HCT116 (cell line): ENCODE measurements at places on chromosomes 3 and 15.

DNA sequence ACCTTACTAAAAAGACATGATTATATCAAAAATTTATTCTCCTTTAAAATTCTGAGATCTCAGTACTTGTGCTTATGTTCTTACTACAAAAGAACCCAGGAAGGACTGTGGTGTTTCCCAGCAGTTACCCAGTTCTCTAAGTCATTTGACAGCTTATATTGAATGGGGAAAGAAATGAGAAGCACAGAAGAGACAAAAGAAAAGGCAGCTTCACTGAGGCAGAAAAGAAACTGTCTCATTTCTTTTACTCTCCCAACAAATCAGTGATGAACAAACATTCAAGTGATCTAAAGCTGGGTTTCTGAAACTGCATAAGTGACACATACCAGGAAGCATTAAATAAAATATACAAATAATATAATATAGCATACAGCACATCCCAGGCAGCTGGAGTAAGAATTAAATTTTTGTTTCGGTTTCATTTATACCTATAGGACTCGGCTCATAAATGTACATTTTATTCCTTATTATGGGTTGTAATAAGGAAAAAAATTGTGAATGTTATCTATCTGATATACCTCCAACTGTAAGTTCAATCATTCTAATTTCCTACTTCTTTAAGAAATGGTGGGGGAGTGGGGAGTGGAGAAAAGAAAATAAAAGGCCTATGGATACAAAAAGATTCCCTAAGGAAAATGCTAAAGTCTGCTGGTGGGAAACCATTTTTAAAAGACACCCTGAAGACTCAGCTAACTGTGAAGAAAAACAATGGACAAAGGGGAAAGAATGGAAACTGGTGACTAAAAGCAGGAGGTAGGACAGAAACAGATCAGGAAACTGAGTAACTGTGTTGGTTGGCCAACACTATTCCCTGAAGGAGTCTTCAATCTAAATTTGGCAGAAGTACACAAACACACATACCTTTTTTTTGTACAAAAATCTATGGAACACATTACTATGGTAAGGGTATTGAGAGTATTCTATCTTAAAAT lies 156.8 kb downstream of the TBC1D5 start:
- H3K4me1 ChIP-seq = no peaks in the 10 kb centered on the region
- H3K27ac ChIP-seq = no peak overlapping the region
- H3K4me3 ChIP-seq = no peak overlapping the region
- no peaks in the 10 kb centered on the region for H3K36me3 ChIP-seq
- no peaks in the 10 kb centered on the region for H3K27me3 ChIP-seq

DNA sequence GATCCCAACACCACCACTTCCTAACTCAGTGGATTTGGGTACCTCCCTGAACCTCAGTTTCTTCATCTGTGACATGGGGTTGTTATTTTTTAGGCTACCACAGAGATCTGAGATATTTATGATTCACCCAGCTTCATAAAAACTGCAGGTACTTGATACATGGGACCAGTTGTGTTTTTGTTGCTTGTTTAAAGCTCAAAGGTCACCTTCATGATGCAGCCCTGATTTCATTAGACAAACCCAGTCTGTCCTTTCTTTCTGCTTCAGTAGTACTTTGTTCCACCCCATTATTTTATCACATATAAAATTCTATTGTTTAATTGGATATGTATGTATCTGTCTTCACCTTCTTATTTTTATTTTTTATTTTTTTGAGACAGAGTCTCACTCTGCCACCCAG lies 57.4 kb upstream of the C15orf61 start:
- H3K27ac ChIP-seq = no peak overlapping the region
- H3K27me3 ChIP-seq = no peaks in the 10 kb centered on the region
- H3K4me1 ChIP-seq = no peaks in the 10 kb centered on the region
- H3K36me3 ChIP-seq = no peaks in the 10 kb centered on the region
- DNase-seq = no peak

GRCh38 chr3:5021116-5022092 lies 42.2 kb downstream of the BHLHE40 start:
- H3K4me1 ChIP-seq = peaks cover 77% of the 10 kb centered on the region
- DNase-seq = peak; percentile 80
- no peaks in the 10 kb centered on the region for H3K36me3 ChIP-seq
- peak overlapping the region; percentile 2; the same call in 1 of the 2 replicates for H3K4me3 ChIP-seq

DNA sequence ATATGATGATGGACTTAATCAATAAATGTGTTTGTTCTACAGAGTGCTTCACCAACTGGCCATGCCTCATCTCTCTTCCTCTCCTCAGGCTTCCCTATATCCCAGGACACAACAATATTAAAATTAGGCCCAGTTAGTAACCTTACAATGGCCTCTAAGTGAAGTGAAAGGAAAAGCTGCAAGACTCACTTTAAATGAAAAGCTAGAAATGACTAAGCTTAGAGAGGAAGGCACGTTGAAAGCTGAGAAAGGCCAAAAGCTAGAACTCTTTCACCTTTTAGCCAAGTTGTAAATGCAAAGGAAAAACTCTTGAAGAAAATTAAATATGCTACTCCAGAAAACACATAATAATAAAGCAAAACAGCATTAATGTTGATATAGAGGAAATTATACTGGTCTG lies 1010.3 kb downstream of the NAALADL2 start:
- H3K36me3 ChIP-seq = no peaks in the 10 kb centered on the region
- no peak for DNase-seq
- H3K27me3 ChIP-seq = no peaks in the 10 kb centered on the region
- no peaks in the 10 kb centered on the region for H3K4me1 ChIP-seq
- no peak overlapping the region for H3K4me3 ChIP-seq

DNA sequence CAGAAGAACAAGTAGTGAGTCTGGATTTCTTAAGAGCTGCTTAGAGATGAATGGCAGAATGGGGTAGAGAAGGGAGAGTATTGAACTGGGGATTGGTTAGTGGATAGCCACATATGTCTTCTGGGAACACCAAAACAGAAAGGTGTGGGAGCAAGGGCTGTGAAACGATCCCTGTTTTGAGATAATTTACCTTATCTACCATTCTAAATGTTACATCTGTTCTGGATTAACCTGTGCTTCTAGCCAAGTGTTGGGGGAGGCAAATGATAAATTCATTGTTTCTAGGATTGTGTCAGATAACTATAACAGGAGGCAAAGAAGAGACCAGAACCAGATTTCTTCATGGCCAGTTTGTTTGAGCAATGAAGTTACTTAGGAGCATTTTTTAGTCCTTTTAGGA lies 8.4 kb downstream of the NR1D2 start:
- H3K4me1 ChIP-seq = peaks cover 48% of the 10 kb centered on the region
- H3K27ac ChIP-seq = no peak overlapping the region
- H3K27me3 ChIP-seq = no peaks in the 10 kb centered on the region
- peaks cover 5% of the 10 kb centered on the region; the same call in 1 of the 2 replicates for H3K36me3 ChIP-seq
- DNase-seq = no peak

DNA sequence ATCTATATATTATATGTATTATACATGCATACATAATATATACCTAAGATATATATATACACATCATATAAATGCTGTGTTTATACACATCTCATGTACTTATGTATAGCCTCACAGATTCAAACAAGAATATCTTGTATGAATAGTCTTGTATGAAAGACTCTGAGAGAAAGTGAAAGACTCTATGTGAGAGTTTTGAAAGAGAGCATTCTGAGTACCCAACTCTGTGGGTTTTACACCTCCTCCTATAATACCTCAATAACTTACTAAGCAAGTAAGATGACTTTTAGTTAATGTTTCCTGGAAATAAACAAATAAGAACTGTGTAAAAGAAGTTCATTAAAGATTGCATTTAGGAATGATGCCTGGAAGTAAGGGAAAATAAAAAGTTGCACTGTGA lies 108.1 kb upstream of the GMNC start:
- H3K4me1 ChIP-seq = no peaks in the 10 kb centered on the region
- H3K36me3 ChIP-seq = no peaks in the 10 kb centered on the region
- H3K27me3 ChIP-seq = no peaks in the 10 kb centered on the region
- DNase-seq = no peak
- H3K27ac ChIP-seq = no peak overlapping the region

DNA sequence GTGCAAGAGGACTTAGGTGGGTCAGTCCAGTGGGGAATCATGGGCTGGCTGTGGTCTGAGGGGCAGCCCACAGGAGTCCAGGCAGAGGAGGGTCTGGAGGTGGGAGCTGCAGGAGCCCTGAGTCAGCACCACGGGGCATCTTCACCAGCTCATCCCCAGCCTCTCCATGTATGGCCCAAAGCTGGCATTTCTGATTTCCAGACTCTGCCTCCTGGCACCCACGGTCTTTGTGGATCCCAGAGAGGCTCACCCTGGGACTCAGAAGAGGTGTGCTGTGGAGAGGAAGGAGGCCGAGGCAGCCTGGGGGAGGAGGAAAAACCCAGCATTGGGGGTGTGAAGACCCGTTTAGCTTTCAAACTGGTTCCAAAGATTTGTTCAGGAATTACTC lies 64.5 kb upstream of the KLF13 start:
- H3K27ac ChIP-seq = no peak overlapping the region
- DNase-seq = no peak
- no peak overlapping the region for H3K4me3 ChIP-seq

DNA sequence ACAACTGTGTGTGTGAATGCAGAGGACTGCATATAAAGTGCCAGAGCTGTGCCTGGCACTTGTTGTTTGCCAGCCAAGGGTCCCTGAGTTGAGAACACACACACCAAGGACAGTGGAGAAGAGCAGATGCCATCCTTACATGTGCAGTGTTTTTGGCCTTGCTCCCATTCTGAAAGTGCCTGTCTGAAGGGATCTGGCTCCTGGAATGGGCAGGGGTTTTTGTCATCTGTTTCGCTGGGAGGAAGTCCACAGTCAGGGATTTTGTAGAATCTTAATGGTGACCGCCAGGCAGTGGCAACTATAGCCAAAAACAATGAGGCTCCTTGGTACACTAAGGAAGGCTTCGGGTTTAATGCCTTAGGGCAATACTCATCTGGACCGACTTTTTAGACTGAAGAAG lies 63.7 kb downstream of the DUT start:
- no peak for DNase-seq
- H3K27me3 ChIP-seq = no peaks in the 10 kb centered on the region
- no peak overlapping the region for H3K4me3 ChIP-seq
- no peak overlapping the region for H3K27ac ChIP-seq
- no peaks in the 10 kb centered on the region for H3K36me3 ChIP-seq
- H3K4me1 ChIP-seq = no peaks in the 10 kb centered on the region

DNA sequence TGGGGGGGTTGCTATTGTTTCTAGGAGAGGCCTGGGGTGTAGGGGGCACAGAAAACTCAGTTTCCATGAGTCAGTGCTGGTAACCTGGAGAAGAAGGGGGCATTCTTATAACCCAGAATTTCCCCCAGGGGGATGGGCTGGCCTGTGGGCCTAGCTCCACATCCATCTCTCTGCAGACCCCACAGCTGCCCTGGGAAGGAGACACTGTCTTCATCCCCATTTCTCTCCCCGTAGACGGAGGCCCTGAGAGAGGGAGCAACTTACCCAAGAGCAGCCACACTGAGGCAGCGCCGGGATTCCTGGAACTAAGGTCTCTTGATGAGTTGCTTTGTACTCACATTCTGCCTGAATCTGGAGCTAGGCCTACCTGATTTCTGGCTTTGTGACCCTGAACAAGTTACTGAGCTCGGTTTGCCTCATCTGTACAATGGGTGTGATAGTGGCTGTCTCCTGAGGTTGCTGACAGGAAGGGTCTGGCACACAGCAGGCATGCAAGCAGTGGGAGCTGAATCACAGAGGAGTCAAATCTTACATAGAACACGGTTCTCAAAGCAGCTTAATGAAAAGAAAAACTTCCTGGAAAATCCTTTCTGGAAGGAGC lies 55.0 kb upstream of the LCTL start:
- no peak overlapping the region for H3K4me3 ChIP-seq
- peaks cover 25% of the 10 kb centered on the region for H3K4me1 ChIP-seq
- H3K27ac ChIP-seq = no peak overlapping the region
- no peak for DNase-seq

DNA sequence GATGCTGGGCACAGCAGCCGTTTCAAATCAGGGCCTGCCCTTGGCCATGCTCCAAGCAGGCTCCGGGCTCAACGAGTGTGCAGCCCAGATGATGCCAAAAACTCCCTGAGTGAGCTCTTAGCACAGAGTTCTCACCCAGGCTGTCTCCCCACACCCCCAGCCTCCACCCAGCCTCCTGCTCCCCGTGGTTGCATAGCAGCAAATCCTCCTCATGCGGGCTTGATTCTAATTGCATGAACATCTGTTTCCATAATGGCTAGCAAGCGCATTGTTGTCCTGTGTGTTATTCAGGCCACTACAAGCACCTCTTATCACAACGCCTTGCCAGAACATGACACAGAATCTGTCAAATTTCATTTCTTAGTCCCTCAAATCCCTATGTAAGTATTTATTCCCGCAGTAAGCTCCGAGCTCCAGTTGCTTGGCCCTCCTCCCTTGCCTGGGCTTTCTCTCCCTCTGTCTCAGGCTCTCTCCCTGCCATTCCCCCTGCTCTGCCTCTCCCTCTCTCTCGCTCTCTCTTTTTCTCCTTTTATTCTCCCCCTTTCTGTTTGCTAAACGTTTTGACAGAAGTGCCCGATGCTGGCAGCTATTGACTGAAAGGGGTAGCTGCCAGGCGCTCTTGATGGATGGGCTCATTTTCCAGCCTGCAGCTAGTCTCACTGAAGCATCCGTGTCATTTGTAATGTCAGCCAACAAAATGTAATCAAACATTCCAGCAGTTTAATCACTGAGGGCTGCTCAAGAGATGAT lies 306.5 kb downstream of the IL20RB start:
- no peak overlapping the region for H3K27ac ChIP-seq
- no peaks in the 10 kb centered on the region for H3K36me3 ChIP-seq
- H3K4me3 ChIP-seq = no peak overlapping the region
- DNase-seq = no peak
- no peaks in the 10 kb centered on the region for H3K4me1 ChIP-seq
- H3K27me3 ChIP-seq = peaks cover 64% of the 10 kb centered on the region

DNA sequence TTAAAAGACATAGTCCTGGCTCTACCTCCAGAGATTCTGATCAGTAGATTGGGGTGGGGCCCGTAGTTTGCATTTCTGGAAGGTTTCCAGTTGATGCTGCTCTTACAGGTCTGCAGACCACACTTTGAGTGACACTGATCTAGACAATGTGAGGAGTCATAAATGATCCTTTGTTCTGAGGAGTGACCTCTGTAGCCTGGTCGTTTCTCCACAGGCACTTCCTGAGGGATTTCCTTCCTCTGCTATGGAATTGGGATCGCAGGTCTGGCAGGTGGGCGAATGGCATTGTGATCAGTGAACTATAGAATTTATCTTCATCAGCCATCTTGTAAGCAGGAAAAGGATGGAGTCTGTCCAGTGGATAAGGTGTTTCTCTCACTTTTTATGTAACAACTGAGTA lies 5.5 kb downstream of the GFM1 start:
- no peaks in the 10 kb centered on the region for H3K27me3 ChIP-seq
- H3K36me3 ChIP-seq = peaks cover 30% of the 10 kb centered on the region
- no peak overlapping the region for H3K27ac ChIP-seq
- DNase-seq = no peak
- H3K4me1 ChIP-seq = peaks cover 21% of the 10 kb centered on the region
- H3K4me3 ChIP-seq = no peak overlapping the region

- no peak overlapping the region for H3K27ac ChIP-seq
- H3K36me3 ChIP-seq = no peaks in the 10 kb centered on the region
- no peak for DNase-seq
- peaks cover 15% of the 10 kb centered on the region for H3K4me1 ChIP-seq
Measured at GRCh38 chr3:4726549-4726948, 233.4 kb downstream of the ITPR1 start.
